ENCODE measurements at places on chromosomes 5 and 9. TPM values are rescaled to one million over a fixed set of nuclear protein-coding genes. Genes with fewer than 3 reads are reported as not detected.

TTC39B gene
- 15.8 TPM for total RNA-seq

DNA sequence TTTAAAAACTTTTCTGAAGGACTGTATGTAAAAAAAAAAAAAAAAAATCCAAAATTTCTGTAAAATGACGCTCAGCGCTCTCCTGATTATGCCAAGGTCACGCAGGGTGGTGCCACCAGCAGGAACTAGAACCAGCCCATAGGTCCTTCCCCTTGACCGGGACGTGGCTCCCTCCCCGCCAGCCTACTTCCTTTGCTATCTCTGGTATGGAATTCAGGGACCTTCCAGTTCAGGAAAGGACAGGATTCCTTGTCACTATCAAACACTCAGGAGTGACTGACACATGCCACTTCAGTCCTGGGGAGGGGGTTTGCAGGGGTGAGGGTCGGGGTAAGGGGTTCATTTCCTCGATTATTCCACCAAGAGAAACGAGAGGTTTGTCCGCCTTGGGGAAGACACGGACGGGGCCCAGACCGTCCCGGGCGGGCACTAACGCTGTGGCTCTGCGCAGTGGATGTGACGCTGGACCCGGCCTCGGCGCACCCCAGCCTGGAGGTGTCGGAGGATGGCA is 18.8 kb downstream of the BTNL9 start:
- H3K36me3 ChIP-seq: no peaks in the 10 kb centered on the region
- H3K27me3 ChIP-seq: peaks cover 12% of the 10 kb centered on the region
- H3K4me1 ChIP-seq: peaks cover 18% of the 10 kb centered on the region

- peaks cover 9% of the 10 kb centered on the region for H3K4me1 ChIP-seq
- H3K27me3 ChIP-seq: no peaks in the 10 kb centered on the region
- H3K27ac ChIP-seq: no peak overlapping the region
Measured at GRCh38 chr5:91140657-91141056, 242.5 kb downstream of the ARRDC3 start.

PALM2AKAP2 gene
- total RNA-seq: 1.1 TPM

SMIM23 gene
- total RNA-seq: not detected

DPH7 gene
- total RNA-seq: 32.2 TPM

- DNase-seq: peak; percentile 37
- peaks cover 6% of the 10 kb centered on the region for H3K4me1 ChIP-seq
- H3K27ac ChIP-seq: peak within 1 kb of the TSS; percentile 84
- peak within 1 kb of the TSS; percentile 82 for H3K4me3 ChIP-seq
- no peaks in the 10 kb centered on the region for H3K27me3 ChIP-seq
Measured at GRCh38 chr5:75236322-75237316, at the start of gene ANKRD31. Gene ANKRD31 (minus strand): TSS chr5:75236878. CDS start chr5:75236686, 192 bp downstream.

- no peak overlapping the region for H3K27ac ChIP-seq
- no peaks in the 10 kb centered on the region for H3K27me3 ChIP-seq
- no peaks in the 10 kb centered on the region for H3K36me3 ChIP-seq
- H3K4me1 ChIP-seq: no peaks in the 10 kb centered on the region
Measured at GRCh38 chr9:124137944-124138335, 119.8 kb upstream of the NEK6 start.

CA9 gene
- total RNA-seq: 2.2 TPM

- no peaks in the 10 kb centered on the region for H3K36me3 ChIP-seq
- no peak overlapping the region for H3K27ac ChIP-seq
- peaks cover 23% of the 10 kb centered on the region for H3K4me1 ChIP-seq
- H3K4me3 ChIP-seq: no peak overlapping the region
- H3K27me3 ChIP-seq: no peaks in the 10 kb centered on the region
Measured at GRCh38 chr5:96016216-96016615, 54.6 kb upstream of the ELL2 start.

DNA sequence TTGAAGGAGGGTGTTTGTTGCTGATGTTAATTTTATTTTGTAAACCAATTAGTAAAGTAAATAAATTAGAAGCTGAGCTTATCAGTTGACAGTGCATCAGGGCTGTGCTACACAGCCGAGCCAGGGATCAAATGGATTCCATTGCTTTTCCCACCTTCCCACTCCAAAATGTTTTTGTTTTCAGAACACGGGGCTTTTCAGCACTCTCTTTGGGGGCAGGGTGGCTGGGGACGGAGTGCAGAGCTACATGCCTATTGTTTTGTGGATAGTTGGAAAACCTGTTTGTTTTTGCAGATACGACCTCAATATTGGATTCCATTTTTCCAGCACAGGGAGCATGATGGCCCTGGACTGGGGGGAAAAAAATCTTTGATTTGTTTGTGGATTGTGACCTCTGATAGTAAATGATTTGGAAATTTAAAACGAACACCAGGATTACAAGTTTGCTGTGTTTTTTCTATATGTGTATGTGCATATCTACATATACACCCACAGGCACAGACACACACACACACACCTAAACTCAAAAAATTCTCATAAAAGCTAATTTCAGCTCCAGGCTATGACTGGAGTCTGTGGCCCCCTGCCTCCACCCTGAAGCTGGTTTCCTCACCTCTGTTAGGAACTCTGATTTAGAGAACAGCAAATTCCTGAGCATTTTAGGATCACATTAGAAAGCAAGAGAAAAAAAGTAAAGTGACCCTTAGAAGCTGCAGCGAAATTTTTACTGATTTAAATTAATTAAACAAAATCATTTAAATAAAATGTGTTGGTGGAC is 371.7 kb upstream of the IRX2 start:
- no peaks in the 10 kb centered on the region for H3K36me3 ChIP-seq
- no peak overlapping the region for H3K4me3 ChIP-seq
- no peak overlapping the region for H3K27ac ChIP-seq
- H3K27me3 ChIP-seq: peaks cover 45% of the 10 kb centered on the region
- H3K4me1 ChIP-seq: no peaks in the 10 kb centered on the region

DNA sequence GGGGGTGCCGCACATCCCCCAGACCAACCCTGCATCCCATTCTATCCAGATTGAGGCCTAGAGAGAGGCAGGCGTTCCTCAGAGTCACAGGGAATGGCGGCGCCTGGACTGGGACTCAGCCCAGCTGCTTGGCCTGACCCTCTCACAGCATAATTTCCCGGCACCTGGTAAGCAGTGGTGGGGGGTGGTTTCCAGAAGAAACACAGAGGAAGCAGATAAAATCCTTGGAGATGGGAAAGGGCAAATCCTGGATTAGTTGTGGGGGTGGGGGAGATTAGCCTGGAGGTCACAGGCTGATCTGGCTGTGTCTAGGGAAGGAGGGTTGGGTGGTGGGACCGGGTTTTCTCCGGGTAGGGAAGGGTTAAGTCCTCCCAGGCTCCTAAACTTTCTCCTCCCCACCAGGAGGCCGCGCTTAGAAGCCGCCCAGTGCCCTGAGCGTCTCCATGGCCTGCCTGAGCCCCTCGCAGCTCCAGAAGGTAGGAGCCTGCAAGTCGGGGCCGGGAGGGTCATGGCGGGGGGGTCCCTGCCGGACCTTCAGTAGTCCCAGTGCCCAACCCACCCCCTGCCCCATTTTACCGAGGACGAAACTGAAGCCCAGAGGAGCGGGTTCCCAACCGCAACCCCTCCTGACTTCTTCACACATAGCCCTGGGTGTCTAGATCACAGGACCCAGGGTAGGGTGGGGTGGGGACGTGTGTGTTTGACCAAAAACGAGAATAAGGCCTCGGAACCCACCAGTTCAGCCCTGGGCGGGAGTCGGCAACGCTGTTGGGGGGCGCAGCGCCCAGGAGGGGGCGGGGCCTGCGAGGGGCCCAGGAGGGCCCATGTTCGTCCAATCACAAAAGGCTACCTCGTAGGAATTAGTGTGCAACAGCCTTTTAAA is 1.3 kb downstream of the PHYHD1 start:
- DNase-seq: no peak
- peak overlapping the region; percentile 73 for H3K4me3 ChIP-seq
- H3K4me1 ChIP-seq: peaks cover 45% of the 10 kb centered on the region
- peak overlapping the region; percentile 90 for H3K27ac ChIP-seq

DNA sequence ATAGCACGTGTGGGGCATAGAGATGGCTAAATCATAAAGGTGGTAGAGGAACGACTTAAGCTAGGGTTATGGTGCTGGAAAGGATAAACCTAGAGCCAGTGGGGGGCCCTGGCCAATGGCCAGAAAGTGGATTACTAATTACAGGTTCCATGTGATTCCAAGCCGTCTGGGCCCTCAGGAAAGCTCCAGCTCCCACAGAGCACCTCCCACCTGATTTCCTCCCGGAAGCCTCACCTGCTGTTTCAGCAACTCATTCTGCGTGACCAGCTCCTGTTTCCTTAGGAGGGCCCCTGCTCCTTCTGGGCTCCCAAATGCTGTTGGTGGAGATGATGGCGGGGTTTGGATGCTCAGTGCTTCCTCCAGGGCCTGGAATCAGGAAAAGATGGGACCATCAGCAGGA is 16.2 kb downstream of the GPX3 start:
- peaks cover 34% of the 10 kb centered on the region for H3K36me3 ChIP-seq
- peak overlapping the region; percentile 88 for H3K27ac ChIP-seq
- DNase-seq: no peak
- no peak overlapping the region for H3K4me3 ChIP-seq

DNA sequence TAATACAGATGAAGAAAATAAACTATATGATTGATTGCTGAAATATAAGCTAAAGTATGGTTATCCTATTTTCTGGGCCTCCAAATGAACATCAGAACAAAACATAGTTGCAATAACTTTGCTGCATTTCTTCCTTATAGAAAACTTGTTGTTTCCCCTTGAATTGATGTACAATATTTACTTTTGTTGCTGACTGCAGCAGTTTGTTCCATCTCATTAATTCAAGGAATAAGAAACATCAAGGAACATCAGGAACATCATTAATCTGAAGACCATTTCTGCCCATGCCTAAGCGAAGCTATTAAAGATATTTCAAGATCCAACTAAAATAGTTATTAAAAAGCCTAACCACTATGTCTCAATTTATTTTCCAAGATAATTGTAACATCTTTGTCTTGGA is 363.6 kb upstream of the EDIL3 start:
- H3K4me3 ChIP-seq: no peak overlapping the region
- H3K4me1 ChIP-seq: no peaks in the 10 kb centered on the region
- no peak overlapping the region for H3K27ac ChIP-seq
- H3K27me3 ChIP-seq: no peaks in the 10 kb centered on the region
- no peak for DNase-seq

- no peaks in the 10 kb centered on the region for H3K36me3 ChIP-seq
- DNase-seq: no peak
- H3K4me3 ChIP-seq: no peak overlapping the region
- H3K4me1 ChIP-seq: no peaks in the 10 kb centered on the region
Measured at GRCh38 chr5:170353961-170354360, 35.2 kb downstream of the KCNMB1 start.

- DNase-seq: no peak
- no peak overlapping the region for H3K27ac ChIP-seq
- no peaks in the 10 kb centered on the region for H3K27me3 ChIP-seq
- H3K36me3 ChIP-seq: no peaks in the 10 kb centered on the region
Measured at GRCh38 chr9:33498387-33498786, 24.7 kb upstream of the NOL6 start.

TNFSF8 gene
- 0.21 TPM for total RNA-seq

DNA sequence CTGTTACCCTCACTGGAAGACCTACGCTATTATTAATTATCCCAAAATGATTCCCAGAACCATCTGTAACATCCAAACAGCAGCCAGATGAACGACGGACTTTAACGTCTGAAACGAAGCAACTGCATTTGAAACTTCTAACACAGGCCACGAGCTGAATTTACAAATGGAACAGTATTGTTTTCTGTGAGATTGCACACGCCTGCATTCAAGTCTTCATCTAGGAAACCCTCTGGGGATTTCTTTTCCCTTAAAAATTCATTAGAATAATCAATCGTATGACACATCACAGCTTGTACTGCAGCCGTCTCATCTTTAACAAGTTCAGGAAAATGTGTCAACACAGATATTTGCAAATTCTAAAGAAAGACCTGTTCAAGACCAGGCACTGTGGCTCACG is 80.2 kb downstream of the MYO10 start:
- peaks cover 35% of the 10 kb centered on the region for H3K4me1 ChIP-seq
- H3K4me3 ChIP-seq: no peak overlapping the region
- no peak overlapping the region for H3K27ac ChIP-seq
- H3K36me3 ChIP-seq: no peaks in the 10 kb centered on the region

GRCh38 chr9:35464141-35465025 is 25.5 kb upstream of the RUSC2 start:
- no peak overlapping the region for H3K4me3 ChIP-seq
- no peaks in the 10 kb centered on the region for H3K4me1 ChIP-seq
- H3K27ac ChIP-seq: no peak overlapping the region

- no peaks in the 10 kb centered on the region for H3K36me3 ChIP-seq
- H3K27ac ChIP-seq: no peak overlapping the region
- no peak overlapping the region for H3K4me3 ChIP-seq
- no peak for DNase-seq
- H3K4me1 ChIP-seq: no peaks in the 10 kb centered on the region
Measured at GRCh38 chr5:156971848-156972525, 9.0 kb upstream of the TIMD4 start.

DNA sequence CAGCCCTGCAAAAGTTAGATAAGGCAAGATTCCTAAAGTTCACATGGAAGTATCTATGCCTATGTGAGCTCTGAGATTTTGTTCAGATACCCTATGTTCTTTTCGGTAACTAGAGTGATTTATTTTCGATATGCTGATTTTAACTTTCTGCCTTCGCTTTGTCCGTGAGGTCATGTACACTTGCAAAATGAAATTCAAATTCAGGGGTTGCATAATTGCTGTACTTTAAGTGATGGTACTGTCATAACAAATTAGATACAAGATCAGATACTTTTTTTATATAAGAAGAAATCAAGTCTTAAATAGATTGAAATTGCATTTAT is 350 bp upstream of the ECPAS start:
- peak overlapping the region; percentile 91 for H3K4me3 ChIP-seq
- H3K36me3 ChIP-seq: no peaks in the 10 kb centered on the region
- no peak for DNase-seq
- H3K27me3 ChIP-seq: no peaks in the 10 kb centered on the region
- H3K4me1 ChIP-seq: peaks cover 12% of the 10 kb centered on the region

PCDHB13 gene
- total RNA-seq: 2.0 TPM

DNA sequence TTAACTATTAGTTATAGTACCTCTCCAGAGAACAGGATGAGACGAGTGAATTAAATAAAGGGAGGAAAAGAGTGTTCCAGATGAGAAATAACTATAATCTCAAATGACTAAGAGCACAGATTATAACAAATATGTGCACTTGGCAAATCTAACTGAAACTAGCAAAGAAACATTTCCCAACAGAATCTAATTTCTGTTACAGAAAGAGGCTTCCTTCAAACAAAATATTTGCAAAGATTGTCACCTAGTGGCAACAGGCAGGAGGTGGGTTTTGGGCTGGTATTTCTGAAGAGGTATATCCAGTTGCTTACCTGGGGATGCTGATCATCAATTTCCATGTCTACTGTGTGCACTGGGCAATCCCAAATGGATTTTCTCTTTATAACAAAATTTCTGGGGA is 5.6 kb upstream of the SPDL1 start:
- H3K27me3 ChIP-seq: no peaks in the 10 kb centered on the region
- H3K36me3 ChIP-seq: no peaks in the 10 kb centered on the region
- no peak overlapping the region for H3K27ac ChIP-seq
- no peaks in the 10 kb centered on the region for H3K4me1 ChIP-seq

- H3K36me3 ChIP-seq: no peaks in the 10 kb centered on the region
- no peak for DNase-seq
- no peaks in the 10 kb centered on the region for H3K27me3 ChIP-seq
- H3K4me1 ChIP-seq: peaks cover 20% of the 10 kb centered on the region
Measured at GRCh38 chr5:135042595-135042994, 8.6 kb upstream of the PITX1 start.

GRCh38 chr5:96566833-96567587 is 95.2 kb upstream of the CAST start:
- H3K4me3 ChIP-seq: no peak overlapping the region
- no peak for DNase-seq
- no peaks in the 10 kb centered on the region for H3K4me1 ChIP-seq
- peak overlapping the region; percentile 1 for H3K27ac ChIP-seq

- no peak for DNase-seq
- no peak overlapping the region for H3K4me3 ChIP-seq
- no peaks in the 10 kb centered on the region for H3K4me1 ChIP-seq
Measured at GRCh38 chr5:24163091-24163490, 481.7 kb downstream of the CDH10 start.

Measured in esophagus squamous epithelium (tissue), 5 donors.